ENCODE measurements at places on chromosomes 2 and 18.

GRCh38 chr2:186959486-186959885, 110.5 kb upstream of the ZSWIM2 start:
- no peak for DNase-seq

DNA sequence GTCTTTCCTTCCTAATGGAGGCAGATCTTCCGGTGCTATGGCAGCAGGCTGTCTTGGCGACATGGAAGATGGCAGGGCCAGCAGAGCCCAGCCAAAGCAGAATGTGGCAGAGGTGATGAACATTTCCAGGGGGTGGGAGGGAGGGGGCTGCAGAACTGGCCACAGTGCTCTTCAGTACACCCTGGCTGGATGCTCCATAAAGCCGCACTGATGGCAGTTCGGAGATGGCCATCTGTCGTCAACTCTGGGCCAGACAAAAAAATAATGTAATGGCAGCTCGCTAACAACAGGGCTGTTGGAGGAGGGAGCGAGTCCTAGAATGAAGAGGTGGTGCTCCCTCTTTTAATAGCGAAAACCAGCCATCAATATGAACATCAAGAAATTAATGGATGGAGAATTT, 271.0 kb downstream of the ZNF521 start:
- DNase-seq: no peak

DNA sequence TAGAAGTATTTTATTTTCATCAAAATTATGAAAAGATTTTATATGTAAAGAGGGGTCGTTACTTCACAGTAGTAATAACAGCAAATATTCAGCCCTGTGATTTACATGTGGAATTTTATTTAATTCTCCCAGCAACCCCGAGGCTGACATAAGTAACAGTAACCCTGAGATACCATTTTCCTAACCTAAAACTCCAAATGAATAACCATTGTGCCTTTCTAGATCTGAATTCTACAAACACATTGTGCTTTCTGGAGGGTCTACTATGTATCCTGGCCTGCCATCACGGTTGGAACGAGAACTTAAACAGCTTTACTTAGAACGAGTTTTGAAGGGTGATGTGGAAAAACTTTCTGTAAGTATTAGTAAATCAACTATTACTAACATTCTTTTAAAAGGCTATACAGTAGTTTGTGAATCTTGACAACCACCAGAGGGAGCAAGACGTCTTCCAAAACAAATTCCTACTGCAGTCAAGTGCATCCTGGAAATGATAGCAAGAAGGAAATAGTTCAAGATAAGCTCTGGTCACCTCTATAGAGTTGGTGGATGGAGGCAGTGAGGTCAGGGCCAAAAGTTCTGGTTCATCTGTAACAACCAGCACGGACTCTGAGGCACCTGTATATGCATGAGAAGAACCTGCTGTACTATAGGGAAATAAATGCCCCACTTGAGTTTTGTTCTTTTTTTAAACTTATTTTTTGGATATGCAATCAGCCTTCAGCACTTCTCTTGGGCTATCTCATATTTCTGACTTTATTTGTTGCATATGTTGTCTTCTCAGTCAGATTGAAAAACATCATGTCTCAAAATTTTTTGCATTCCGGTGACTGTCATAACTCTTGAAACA, 37.4 kb downstream of the ACTR2 start:
- no peak for DNase-seq

- peak; percentile 2 for DNase-seq
Observed at GRCh38 chr2:41495050-41495449, 552.8 kb upstream of the PKDCC start.

GRCh38 chr18:22009242-22009641, 160.1 kb upstream of the GATA6 start:
- DNase-seq: no peak

DNA sequence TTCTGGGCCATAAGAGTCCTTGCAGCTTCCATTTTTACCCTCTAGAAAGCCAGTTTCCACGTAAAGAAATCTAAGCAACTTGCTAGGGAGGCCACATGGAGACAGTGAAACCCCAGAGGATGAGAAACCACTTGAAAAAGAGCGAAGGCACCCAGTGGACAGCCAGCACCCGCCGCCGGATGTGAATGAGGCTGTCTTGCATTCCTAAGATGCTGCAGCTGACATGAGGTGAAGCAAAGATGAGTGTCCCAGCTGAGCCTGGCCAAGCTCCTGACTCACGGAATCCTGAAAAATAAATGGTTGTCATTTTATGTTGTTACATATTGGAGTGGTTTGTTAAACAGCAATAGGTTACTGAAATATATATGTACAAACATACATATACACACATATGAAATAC, 65.9 kb upstream of the STPG4 start:
- no peak for DNase-seq

DNA sequence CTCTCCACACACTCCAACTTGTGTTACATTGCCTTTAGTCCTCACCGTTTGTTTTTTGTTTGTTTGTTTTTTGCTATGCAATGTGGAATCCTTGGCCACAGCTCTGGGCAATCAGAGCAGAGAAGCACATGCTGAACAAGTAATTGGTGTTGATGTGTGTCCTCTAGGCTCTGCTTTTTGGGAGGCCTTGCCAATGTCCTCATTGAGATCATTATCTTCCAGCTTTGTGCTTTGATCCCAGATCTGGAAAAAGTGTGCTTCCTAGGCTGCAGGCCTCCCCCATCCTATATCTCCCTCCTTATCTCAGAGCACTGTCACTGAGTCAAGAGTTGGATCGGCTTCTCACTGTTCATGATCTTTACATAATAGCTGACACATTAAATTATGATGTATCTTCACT, 25.9 kb downstream of the OSR1 start:
- no peak for DNase-seq

- no peak for DNase-seq
Observed at GRCh38 chr18:10564975-10565773, 39.3 kb downstream of the NAPG start.

GRCh38 chr2:151472966-151473365, 63.3 kb downstream of the RIF1 start:
- DNase-seq: no peak

GRCh38 chr2:57990118-57990725, 56.4 kb upstream of the VRK2 start:
- no peak for DNase-seq

All from stimulated activated naive CD8-positive, alpha-beta T cell treated with anti-CD3 and anti-CD28 coated beads, Interleukin-15, amount 100 ng/mL, for 72 hours (primary cell).